ENCODE measurements at places on chromosomes 3 and 15.

- DNase-seq: no peak
These were observed 19.5 kb downstream of the AMOTL2 start for GRCh38 chr3:134354612-134355251.

DNA sequence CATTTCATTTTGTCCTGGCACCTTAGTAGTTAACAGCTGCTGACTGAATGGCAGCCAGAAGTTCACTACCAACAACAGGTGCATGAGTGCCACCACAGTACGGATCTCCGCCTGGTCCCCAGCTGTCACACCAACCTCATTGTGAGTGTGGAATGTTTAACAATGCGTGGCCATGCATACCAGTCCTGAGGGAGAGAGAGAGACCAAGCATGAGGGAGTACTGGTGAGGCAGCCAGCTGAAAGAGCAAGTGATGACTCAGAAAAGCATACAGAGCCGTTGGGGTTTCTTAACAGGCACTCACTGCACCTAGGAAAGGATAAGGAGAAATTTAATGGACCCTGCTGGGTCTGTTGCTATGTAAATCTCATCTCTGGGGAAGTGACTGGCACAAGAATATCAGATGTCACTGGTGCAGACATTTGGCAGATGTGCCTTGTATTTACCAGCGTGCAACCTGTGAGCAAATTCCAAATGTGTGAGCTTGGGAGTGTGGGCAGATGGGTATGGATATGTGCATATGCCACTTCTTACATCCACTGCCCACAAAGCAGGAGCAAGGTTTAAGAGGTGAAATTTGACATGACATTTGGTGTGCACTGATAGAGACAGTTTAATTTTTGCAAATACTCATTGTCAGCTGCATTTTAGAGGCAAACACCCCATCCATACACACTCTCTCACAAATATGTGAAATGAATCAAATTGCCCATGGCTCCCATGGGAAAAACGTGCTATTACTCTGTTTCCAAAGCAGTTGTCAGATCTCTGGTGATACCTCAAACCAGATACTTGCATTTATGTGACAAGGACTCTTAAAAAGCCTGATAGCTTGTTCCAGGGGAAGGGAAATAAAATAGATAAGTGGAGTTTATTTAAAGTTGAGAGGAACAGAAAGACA lies 245.2 kb upstream of the ARPP21 start:
- no peak for DNase-seq

- no peak for DNase-seq
These were observed 135.2 kb downstream of the TMCC1 start for GRCh38 chr3:129758306-129758705.

- DNase-seq: no peak
These were observed 28.7 kb downstream of the USP8 start for GRCh38 chr15:50452927-50453326.

- no peak for DNase-seq
These were observed 568.9 kb upstream of the NR2F2 start for GRCh38 chr15:95761501-95762165.

DNA sequence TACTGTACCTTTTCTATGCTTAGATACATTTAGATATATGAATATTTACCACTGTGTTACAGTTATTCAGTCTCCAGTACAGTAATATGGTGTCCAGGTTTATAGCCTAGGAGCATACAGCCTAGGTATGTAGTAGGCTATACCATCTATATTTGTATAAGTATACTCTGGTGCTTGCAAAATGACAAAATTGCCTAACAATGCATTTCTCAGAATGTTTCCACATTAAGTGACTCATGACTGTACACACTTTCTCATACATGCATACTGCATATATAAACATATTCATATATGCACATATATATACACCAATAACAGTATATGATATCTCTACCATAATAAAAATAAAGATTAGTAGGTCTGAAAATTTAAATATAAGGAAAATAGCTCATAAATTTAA lies 169.3 kb downstream of the DPH6 start:
- DNase-seq: no peak

DNA sequence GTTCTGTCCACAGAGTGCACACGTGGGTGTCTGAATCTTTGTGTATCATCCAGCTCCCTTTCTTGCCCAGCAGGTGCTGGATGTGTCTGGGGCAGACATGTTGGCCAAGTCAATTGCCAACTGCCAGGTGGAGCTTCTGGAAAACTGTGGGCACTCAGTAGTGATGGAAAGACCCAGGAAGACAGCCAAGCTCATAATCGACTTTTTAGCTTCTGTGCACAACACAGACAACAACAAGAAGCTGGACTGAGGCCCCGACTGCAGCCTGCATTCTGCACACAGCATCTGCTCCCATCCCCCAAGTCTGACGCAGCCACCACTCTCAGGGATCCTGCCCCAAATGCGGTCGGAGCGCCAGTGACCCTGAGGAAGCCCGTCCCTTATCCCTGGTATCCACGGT lies 12.5 kb upstream of the RPP14 start:
- no peak for DNase-seq

GRCh38 chr3:25288413-25288812 lies 139.7 kb upstream of the RARB start:
- no peak for DNase-seq

- DNase-seq: no peak
These were observed 28.1 kb upstream of the INSYN1 start for GRCh38 chr15:73781038-73781925.

DNA sequence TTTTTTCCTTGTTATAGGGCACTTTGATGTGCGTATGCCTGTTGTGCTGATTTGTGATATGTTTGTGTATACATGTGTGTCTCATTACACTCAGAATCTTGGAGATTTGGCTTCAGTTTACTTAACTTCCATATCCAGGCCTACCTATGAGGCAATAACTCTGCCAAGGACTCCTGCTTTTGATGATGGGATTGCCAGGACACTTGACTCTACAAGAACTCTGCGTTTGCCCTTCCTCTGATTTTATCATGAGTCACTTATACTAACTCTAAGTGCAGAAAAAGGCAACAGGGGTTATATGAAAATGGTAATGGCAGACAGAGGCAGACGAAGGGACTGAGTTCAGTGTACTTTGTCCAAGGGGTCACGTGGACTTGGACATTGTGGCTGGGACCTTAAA lies 33.6 kb downstream of the MCTP2 start:
- DNase-seq: no peak

GRCh38 chr15:63672369-63672768 lies 75.2 kb downstream of the FBXL22 start:
- DNase-seq: no peak

- no peak for DNase-seq
These were observed 106.6 kb downstream of the MYH15 start for GRCh38 chr3:108403686-108404345.

- DNase-seq: no peak
These were observed 88.8 kb upstream of the RARB start for GRCh38 chr3:25339225-25339624.

GRCh38 chr3:148582126-148582525 lies 115.6 kb upstream of the AGTR1 start:
- no peak for DNase-seq

GRCh38 chr15:56765251-56765650 lies 31.9 kb upstream of the ZNF280D start:
- DNase-seq: no peak

DNA sequence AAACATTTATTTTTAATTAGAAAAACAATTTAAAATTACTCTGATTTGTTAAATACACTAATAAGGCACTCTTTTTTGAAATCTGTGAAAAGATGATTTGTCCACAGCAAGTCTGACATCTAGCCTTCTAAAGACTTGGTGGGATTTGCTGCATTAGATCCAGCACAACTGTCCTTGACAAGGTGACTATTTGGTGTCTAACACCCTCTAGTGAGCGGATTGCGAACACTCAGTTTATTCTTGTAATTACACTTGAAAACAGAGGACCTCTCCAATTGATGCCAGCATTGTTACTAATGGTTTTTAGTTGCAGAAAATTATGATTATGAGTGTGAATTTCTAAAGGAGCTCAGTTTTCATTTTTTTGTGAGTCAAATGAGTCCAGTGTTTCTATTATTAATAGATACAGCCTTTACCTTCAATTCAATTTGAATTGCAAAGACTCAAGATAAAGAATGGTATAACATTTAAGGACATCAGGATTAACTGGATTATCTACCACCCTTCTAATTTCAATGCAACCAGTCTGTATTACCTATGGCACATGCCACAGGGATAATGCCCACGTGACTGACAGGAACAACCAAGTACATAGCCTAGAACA lies 29.7 kb upstream of the STRIT1 start:
- no peak for DNase-seq

GRCh38 chr3:152291649-152292066 lies 22.9 kb downstream of the MBNL1 start:
- DNase-seq: no peak

DNA sequence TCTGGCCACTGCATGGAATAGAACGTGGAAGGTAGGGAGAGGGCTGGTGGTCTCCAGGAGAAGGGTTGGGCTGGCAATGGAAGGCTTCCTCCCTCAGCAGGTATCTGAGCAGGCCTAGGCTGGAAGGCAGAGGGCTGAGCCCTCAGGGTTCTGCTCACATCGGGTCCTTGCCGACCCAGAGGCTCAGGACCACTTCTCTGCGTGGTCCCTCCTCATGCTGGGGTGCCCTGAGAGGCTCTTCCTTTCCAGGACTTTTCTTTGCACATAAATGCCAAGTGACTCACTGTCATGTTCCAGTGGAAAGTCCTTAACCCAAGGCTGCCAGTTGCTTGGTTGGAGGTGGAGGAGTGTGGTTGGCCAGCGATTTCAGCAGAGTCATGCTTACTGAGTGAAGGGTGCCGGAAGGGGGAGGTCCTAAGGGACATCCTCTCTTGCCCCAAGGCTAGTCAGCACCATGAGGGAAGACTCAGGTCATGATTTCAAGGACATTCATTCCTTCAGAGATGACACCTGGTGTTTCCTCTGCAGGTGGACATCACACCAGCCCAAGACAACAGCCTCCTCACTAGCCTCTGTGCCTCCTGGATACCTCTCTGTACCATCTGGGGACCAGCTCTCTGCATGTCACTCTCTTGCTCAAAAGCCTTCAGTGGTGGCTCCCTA lies 8.2 kb downstream of the SLC6A6 start:
- no peak for DNase-seq

- no peak for DNase-seq
These were observed 10.6 kb upstream of the LEO1 start for GRCh38 chr15:51982013-51982769.
